AG20443 (cell line): ENCODE measurements at places on chromosomes 2 and 18.
A peak's percentile ranks its signal among the peaks of the same experiment; 100 is the strongest.

DNA sequence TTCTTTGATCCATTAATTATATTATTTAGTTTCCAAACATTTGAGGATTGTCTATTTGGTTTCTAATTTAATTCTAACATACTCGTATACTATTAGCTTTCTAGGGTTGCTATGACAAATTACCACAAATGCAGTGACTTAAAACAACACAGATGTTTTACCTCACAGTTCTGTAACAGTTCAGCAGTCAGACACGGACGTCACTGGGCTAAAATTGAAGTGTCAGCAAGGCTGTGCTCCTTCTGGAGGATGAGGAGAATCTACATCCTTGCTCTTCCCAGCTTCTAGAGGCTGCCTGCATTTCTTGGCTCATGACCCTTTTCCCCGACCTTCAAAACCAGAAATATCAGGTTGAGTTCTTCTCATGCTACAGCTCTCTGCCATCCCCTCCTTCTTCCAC, 117.6 kb downstream of the TFCP2L1 start:
- no peak for DNase-seq

- DNase-seq, result no peak
Observed at GRCh38 chr2:1446301-1446700, 33.0 kb downstream of the TPO start.

DNA sequence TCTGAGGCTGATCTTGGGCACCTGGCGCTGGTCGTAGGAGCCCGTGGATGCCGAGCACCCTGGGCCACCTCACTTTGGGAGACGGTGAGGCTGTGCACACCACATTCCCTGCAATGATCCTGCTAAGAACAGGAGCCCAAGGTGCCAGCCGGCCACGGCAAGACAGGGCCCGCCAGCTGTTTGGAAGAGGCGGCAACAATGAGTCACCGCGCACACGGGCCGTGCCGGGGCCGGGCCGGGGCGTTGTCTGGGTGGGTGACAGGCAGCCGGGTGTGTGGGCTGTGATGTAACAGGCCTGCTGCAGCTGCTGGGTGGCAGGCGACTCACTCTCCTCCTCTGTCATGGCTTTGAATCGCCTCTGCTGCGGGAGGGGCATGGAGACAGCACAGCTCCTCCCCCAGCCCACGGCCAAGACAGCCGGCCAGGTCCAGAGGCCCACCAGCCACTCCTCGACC, 49.7 kb upstream of the ODC1 start:
- peak; percentile 98 for DNase-seq

GRCh38 chr18:13223311-13224143, 5.0 kb downstream of the LDLRAD4 start:
- no peak for DNase-seq

DNA sequence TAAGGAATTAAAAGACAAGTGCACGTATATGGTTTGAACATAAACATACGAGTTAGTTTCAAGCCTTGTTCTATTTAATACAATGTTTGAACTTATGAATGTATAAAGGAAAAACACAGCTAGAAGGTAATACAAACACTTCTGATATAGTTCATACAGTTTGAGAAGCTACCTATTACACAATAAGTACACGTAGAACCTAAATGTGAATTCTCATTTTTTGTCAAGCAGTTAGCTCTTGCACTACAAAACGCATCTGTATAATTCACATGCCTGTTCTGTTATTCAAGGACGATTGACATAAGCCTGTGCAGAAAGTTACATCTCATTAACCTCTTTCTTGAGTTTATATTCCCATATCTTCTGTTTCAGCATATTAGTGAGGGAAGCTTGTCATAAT, 2.7 kb downstream of the LRP1B start:
- no peak for DNase-seq

- no peak for DNase-seq
Observed at GRCh38 chr18:79422783-79423165, 27.0 kb downstream of the NFATC1 start.

- no peak for DNase-seq
Observed at GRCh38 chr18:72086421-72086820, 457.7 kb downstream of the CBLN2 start.

- DNase-seq, result no peak
Observed at GRCh38 chr18:61655630-61656029, 237.2 kb downstream of the RNF152 start.

GRCh38 chr2:178734518-178734917, 72.7 kb downstream of the TTN start:
- no peak for DNase-seq

DNA sequence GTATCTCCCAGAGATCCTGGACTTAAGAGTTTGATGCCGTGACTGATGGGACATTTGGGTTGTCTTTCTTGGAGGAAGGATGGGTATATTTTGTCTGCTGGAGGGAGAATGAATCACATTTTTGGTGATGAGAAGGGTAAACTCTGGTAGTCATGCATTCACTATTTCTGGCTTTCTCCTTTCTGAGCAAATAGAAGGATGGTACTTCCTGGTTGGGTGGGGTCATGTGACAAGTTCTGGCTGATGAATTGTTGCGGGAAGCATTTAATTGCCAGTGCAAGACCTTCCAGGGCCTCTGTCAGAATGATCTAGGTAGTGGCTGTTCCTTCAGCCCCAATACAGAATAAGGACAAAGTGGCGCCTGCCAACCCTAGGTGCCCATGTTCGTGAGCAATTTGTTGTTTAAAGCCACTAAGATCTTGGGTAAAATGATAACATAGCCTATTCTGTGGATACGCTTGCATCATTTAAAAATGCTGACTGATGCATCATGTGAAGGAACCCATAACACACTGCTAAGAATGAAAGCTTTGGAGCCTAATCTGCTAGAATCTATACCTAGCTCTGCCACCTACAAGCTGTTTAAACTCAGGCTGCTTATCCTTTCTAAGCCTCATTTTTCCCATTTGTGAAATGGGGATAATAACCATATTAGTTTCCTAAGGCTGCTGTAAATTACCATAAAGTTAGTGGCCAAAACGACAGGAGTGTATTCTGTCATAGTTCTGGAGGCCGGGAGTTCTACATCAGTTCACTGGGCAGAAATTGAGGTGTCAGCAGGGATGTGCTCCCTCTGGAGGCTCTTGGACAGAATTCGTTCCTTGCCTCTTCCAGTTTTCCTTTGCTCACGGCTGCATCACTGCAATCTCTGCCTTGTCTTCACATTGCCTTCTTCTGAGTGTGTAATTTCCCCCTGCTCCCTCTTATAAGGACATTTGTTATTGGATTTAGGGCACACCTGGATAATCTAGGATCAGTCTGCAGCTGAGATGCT, 281.3 kb downstream of the AGPS start:
- DNase-seq, result no peak

DNA sequence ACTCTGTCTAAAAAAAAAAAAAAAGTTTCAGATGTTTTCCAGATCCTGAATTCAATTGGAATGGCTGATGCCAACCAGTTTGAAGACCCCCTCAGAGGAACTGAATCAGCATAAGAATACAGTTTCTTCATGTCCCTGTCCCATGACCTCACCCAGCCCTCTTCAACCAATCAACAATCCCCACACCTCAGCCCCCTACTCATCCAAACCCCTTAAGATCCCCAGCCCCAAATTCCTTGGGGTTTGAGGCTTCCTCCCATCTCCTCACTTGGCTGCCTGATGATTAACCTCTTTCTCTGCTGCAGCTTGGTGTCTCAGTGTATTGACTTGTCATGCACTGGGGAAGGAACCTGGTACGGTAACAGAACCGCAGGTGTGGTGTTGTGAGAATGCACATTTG, 97.6 kb upstream of the CABLES1 start:
- no peak for DNase-seq

- no peak for DNase-seq
Observed at GRCh38 chr2:150733051-150733618, 245.7 kb upstream of the RND3 start.

DNA sequence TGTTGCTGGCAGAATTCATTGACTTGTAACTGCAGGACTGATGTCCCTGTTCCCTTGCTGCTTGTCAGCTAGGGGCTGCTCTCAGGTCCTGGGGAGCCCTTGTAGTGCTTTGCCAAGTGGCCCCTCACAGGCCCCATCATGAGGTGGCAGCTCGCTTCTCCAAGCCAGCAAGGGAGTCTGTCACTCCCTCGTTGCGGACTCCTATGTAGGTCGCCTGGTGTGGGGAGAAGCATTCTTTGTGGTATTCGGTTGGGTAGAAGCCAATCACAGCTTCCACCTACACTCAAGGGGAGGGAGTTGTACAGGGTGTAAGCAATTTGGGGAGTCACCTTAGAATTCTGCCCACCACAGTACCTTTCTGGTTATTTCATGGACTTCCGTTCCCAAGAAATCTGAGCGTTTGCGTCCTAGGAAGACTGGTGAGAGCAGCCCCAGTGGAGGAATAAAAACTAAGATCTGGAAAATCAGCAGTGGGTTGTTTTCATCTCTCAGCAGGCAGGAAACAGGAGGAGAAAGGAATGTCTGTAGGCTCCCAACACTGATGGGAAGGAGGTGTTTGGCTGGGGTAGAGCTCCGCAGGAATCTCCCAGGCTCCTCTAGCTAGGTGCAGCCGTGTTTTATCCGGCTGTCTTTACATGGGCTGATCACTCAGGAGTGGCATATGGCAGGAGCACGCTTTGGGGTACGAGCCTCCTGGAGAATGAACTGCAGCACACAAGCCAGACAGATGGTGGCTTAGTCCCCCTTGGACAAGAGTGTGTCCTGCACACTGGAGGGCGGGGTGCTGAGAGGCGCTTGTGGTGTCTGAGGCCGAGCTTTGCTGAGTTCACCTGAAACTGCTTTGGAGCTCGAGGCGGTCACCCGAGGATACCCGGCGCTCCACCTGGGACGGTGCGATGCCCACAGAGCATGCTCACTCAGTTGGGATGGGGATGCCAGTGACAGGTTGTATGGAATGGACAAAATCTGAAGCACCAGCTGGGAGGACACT, 58.3 kb downstream of the LDLRAD4 start:
- DNase-seq, result peak; percentile 8

GRCh38 chr2:39620067-39620466, 45.6 kb upstream of the TMEM178A start:
- DNase-seq, result peak; percentile 49

DNA sequence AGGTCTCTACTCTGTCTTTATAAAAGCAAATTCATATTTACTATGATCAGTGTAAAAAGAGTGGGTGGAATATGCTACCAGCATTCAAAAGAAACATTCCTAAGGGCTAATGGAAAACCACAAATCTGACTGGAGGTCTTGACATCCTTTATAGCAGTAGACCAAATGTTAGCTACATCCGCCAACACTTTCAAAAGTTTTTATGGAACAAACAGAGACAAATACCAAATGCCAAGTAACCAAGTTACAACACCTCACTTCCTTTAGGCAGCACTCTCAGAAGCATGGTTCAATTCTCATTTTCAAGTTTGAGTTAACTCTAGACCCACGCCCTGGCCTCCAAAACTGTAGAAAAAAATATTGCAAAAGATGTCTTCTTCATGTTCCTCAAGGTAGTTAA, 78.3 kb upstream of the SETBP1 start:
- no peak for DNase-seq

GRCh38 chr18:7307526-7307925, 76.6 kb downstream of the LRRC30 start:
- no peak for DNase-seq

GRCh38 chr2:44938287-44939105, 3.0 kb upstream of the SIX3 start:
- DNase-seq, result no peak

- no peak for DNase-seq
Observed at GRCh38 chr2:9668687-9669345, 38.0 kb upstream of the YWHAQ start.

DNA sequence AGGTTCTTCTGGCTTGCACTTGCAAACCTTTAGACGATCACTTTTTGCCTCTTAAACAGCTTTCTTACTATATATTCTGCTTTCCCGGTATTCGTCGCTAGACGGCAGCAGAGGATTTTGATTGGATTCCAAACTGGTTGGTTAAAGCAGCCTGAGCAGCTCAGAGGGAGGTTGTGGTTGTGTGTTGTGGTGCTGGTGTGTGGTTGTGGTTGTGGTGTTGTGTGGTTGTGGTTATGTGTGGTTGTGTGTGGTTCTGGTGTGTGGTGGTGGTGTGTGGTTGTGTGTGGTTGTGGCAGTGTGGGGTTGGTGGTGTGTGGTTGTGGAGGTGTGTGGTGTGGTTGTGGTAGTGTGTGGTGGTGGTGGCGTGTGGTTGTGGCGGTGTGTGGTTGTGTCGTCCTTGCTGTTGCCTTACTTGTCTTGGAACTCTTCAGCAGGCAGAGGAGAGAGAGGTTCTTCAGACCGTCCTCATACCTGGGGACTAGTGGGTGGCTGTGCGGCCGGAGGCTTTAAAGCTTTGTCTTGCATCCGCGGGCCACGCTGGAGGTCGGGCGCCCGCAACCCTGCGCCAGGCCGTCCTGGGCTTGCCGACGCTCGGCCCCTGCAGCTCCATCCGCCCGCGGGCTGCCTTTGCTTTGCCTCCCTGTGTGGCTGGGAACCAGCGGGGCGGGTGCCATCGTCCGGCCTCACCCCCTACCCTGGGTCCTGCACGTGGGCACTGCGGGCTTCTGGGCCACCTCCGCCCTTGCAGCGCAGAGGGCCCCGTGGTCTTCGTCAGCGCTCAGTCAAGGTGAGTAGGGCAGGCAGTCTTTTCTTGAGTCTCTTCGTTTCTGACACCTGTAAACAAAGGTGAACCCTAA, 190.8 kb downstream of the ARHGAP28 start:
- DNase-seq, result peak; percentile 77

- DNase-seq, result no peak
Observed at GRCh38 chr2:206353685-206354084, 79.2 kb downstream of the ZDBF2 start.

DNA sequence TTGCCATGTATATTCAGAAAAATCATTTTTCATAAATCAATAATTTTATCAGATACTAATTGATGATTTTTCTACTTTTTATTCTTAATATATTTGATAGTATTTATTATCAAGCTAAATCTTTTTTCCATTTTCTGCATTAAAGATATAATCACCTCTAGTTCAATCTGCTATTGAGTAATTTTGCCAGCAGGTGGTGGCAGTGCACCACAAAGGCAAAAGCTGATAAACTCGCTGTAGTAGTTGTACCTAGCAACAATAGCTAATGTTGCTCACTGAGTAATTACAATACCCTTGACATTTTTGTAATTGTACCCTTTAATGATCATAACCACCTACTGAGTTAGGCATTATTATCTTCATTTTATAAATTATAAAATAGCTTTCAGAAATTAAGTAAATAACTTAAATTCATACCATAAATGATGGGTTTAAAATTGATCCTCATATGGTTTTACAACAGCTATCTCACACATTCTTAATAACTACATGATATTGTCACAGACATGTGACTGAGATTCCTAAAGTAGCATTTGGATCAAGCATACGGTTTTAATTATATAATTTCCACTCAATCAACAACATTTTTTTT, 52.0 kb upstream of the CALCRL start:
- DNase-seq, result peak; percentile 48

GRCh38 chr2:8059794-8060193, 622.1 kb upstream of the ID2 start:
- no peak for DNase-seq

- DNase-seq, result no peak
Observed at GRCh38 chr2:152559008-152559407, 158.3 kb downstream of the PRPF40A start.

GRCh38 chr2:189014449-189015138, 40.4 kb downstream of the COL3A1 start:
- DNase-seq, result no peak
